Activated naive CD4-positive, alpha-beta T cell treated with anti-CD3 and anti-CD28 coated beads, Interleukin-2, amount 50 U/mL, for 16 hours (primary cell): ENCODE measurements at places on chromosomes 1 and 21.

- no peak for DNase-seq
Measured at GRCh38 chr1:208450958-208451357, 206.8 kb upstream of the PLXNA2 start.

GRCh38 chr1:168101336-168101735, 35.4 kb downstream of the GPR161 start:
- DNase-seq = no peak

GRCh38 chr1:219313961-219314360, 140.3 kb downstream of the LYPLAL1 start:
- DNase-seq = no peak

DNA sequence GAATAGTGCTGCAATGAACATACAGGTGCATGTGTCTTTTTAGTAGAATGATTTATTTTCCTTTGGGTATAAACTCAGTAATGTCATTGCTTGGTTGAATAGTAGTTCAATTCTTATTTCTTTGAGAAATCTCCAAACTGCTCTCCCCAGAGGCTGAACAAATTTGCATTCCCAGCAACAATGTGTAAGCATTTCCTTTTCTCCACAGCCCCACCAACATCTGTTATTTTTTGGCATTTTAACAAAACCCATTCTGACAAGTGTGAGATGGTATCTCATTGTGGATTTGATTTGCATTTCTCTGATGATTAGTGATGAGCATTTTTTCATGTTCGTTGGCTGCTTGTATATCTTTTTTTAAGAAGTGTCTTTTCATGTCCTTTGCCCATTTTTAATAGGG, 21.9 kb upstream of the EEIG2 start:
- no peak for DNase-seq

- DNase-seq = no peak
Measured at GRCh38 chr1:18877282-18877681, 17.8 kb upstream of the TAS1R2 start.

- no peak for DNase-seq
Measured at GRCh38 chr1:107789817-107790524, 175.0 kb downstream of the VAV3 start.

DNA sequence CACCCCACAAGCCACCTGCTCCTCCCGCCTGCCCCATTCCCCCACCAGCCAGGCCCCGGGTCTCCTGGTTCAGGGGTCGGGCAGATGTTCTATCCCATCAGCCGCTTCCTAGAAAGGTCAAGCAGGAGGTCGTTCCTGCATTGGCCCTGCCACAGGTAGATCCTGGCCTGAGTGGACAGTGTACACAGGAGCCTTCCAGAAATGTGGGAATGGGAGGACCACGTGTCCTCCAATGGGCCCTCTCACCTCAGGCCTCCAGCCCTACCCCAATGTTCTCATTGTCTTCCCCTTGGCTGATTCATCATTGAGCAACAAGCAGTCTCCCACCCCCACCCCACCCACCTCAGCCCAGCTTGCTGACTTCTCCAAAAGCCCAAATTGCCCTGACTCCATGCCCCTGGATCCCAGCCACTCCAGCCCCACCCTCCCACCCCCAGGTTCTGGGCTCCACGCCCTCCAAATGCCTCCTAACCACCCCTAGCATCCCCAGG, 2.1 kb downstream of the S100A16 start:
- no peak for DNase-seq

DNA sequence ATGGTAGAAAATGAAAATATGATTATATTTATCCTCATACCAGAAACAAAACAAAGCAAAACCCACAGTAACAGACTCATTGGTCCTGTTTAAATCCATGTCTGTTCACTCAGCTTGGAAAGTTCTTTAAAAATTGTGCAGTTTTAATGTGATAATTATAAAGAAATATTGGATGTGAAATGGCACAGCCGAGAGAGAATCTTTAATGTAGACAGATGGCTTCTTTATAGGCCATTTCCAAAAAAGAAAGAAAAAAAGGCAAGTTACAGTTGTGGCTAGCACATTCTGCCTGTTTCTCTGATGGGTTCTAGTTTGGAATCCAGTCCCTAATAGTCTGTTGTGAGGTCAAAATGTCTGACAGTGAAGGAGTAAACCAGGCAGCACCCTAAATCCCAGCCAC, 62.0 kb downstream of the SH3BGR start:
- DNase-seq = no peak

GRCh38 chr1:59738152-59738551, 76.6 kb upstream of the HOOK1 start:
- DNase-seq = no peak

- no peak for DNase-seq
Measured at GRCh38 chr1:87437663-87438295, 109.1 kb downstream of the LMO4 start.

DNA sequence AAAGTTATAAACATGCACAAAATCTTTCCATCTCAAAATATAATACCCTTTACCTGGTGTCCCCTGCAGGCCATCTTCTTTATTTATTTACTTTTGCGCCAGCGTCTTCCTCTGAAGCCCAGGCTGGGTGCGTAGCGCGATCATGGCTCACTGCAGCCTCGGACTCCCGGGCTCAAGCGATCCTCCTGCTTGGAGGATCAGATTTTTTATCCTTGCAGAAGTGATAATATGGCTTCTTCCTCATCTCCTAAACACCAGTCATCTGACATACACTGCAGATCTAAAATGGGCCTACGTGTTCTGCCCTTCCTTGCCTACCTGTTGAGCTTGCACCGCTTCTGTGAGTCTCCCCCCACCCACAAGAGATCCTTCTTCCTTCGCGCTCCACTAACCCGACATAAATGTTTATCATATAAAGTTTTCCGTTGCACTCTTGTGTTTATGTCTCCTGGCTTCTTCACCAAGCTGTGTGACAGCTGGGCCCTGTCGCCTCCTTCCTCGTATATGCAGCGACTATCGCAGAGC, 506 bp upstream of the SRP9 start:
- DNase-seq = no peak

GRCh38 chr1:198662821-198663220, 24.0 kb downstream of the PTPRC start:
- no peak for DNase-seq
